A549 treated with DMSO at 1 μM for 4 hours (cell line): ENCODE measurements at places on chromosomes 12 and 14. TPM values are rescaled to one million over a fixed set of nuclear protein-coding genes. Genes with fewer than 3 reads are reported as not detected.

The CARMIL3 gene
- 0.24 to 0.59 TPM (median 0.47 TPM) in 5 replicates for total RNA-seq

The SARNP gene
- total RNA-seq = 85.0 to 131 TPM (median 93.2 TPM) in 5 replicates

The GUCY2C gene
- 0.02 to 0.06 TPM (median 0.03 TPM) in 3 of 5 replicates, not detected in the others for total RNA-seq

The KLHL33 gene
- not detected in 5 replicates for total RNA-seq

The DHRS2 gene
- total RNA-seq = 6.1 to 10.3 TPM (median 7.8 TPM) in 5 replicates

The LRR1 gene
- 44.9 to 52.5 TPM (median 51.1 TPM) in 5 replicates for total RNA-seq

The CYP46A1 gene
- total RNA-seq = 0.10 to 0.38 TPM (median 0.15 TPM) in 5 replicates

The JAG2 gene
- 16.4 to 27.3 TPM (median 21.3 TPM) in 5 replicates for total RNA-seq

The TRPV4 gene
- total RNA-seq = 0.03 to 0.08 TPM (median 0.06 TPM) in 3 of 5 replicates, not detected in the others

The NFE2 gene
- 0.11 to 0.20 TPM (median 0.15 TPM) in 3 of 5 replicates, not detected in the others for total RNA-seq

The LAG3 gene
- total RNA-seq = 0.47 to 2.2 TPM (median 1.4 TPM) in 5 replicates

The SIX6 gene
- not detected in 5 replicates for total RNA-seq

The NYNRIN gene
- total RNA-seq = 0.19 to 0.40 TPM (median 0.20 TPM) in 5 replicates

The EML5 gene
- total RNA-seq = 0.76 to 1.1 TPM (median 0.84 TPM) in 5 replicates

The NPAS3 gene
- total RNA-seq = not detected in 5 replicates

The PDZRN4 gene
- total RNA-seq = not detected in 5 replicates

The FGD4 gene
- total RNA-seq = 1.5 to 2.8 TPM (median 2.1 TPM) in 5 replicates

The KSR2 gene
- 0.78 to 0.84 TPM (median 0.80 TPM) in 5 replicates for total RNA-seq

The CLEC4A gene
- total RNA-seq = 0.12 to 0.37 TPM (median 0.19 TPM) in 3 of 5 replicates, not detected in the others

The OTOGL gene
- 0.01 to 0.04 TPM in 2 of 5 replicates, not detected in the others for total RNA-seq

The VRTN gene
- total RNA-seq = not detected in 5 replicates

The CAPZA3 gene
- total RNA-seq = not detected in 5 replicates

The PAX9 gene
- total RNA-seq = 2.0 to 2.7 TPM (median 2.6 TPM) in 5 replicates

The RASSF8 gene
- 6.8 to 12.3 TPM (median 10.4 TPM) in 5 replicates for total RNA-seq

The KRT71 gene
- not detected in 5 replicates for total RNA-seq

The ANO2 gene
- total RNA-seq = 0.11 TPM in 1 of 5 replicates, not detected in the others

The NRL gene
- total RNA-seq = 0.58 to 1.0 TPM (median 0.99 TPM) in 5 replicates

The MUCL1 gene
- not detected in 5 replicates for total RNA-seq

The CLEC14A gene
- total RNA-seq = not detected in 5 replicates

The TMPRSS12 gene
- total RNA-seq = not detected in 5 replicates
